ENCODE measurements at places on chromosomes 6 and 20.

GRCh38 chr6:22155551-22155950 lies 141.3 kb downstream of the PRL start:
- DNase-seq: no peak

DNA sequence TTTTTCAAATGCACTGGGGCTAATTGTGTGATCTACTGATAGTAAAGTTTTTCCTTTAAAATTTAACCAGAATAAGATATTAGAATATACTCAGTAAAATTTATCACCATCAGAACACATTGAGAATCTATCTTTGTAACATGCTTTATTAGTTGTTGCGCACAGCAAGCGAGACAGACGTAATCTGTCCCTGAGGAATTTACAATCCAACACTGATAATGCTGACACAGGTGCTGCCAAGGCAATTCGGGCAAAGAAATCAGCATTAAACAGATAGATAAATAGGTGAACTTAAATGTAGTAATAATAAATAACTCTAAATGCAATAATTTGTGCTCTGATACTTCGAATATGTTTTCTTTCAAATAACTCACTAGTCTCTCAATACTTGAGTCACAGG lies 607.2 kb downstream of the HTR1B start:
- DNase-seq: no peak

- no peak for DNase-seq
These were observed 29.9 kb upstream of the PRDM1 start for GRCh38 chr6:106056060-106056745.

DNA sequence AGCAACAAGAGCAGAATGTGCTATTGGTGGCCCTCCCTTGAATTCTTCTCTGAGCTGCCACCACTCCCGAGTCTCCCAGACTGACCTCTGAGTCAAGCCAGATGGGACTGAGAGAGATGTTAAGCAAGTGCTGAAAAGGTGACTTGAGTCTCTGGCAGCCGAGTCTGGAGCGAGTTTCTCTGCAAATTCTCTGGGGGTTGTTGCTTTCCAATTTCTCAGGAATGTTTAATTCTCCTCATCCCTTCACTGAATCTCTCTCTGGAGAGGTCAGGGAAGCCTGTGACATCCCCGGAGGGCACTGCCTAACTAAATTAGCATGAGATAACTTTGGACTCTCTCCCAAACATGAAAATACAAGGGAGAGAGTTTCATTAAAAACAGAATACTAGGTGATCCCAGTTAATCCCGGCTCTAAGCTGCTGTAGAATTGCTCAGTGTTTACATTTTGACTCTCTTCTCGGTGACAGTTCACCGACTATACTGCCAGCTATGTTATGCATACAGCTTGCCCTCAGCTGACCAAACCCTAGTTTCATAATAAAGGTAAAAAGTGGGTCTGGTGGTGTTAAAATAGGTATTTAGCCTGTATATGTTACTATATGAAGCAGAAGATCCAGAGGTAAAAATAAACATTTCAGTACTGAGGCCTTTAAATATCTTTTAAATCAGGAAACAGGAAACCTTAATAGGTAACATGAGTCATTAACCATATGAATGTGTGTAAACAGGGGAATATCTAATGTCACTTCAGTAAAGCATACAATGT lies 157.9 kb downstream of the FOXC1 start:
- no peak for DNase-seq

- DNase-seq: no peak
These were observed 186.7 kb upstream of the CST7 start for GRCh38 chr20:24762371-24762770.

- no peak for DNase-seq
These were observed 73.4 kb downstream of the FGD2 start for GRCh38 chr6:37078814-37079213.

- DNase-seq: no peak
These were observed 39.1 kb upstream of the ARHGAP18 start for GRCh38 chr6:129748901-129749748.

GRCh38 chr20:39660965-39661364 lies 698.8 kb downstream of the DHX35 start:
- no peak for DNase-seq

DNA sequence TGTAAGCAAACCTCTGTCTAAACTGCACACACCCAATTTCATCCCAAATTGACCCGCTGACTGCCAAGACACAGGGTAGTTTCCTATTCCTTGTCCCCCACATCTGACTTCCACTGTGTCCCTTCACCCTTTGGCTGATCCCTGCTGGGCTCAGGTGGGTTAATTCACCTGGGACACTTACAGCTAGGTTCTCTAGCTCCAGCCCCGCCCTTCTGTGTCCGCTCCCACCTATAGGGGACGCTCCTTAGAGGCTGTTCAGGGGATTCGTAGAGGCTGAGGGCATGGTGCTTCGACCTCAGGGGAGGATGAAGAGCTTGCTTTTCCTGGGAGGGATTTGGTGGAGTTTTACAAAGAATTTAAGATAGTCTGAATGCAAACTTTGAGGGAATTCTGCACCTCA lies 4.0 kb upstream of the CD93 start:
- DNase-seq: no peak

DNA sequence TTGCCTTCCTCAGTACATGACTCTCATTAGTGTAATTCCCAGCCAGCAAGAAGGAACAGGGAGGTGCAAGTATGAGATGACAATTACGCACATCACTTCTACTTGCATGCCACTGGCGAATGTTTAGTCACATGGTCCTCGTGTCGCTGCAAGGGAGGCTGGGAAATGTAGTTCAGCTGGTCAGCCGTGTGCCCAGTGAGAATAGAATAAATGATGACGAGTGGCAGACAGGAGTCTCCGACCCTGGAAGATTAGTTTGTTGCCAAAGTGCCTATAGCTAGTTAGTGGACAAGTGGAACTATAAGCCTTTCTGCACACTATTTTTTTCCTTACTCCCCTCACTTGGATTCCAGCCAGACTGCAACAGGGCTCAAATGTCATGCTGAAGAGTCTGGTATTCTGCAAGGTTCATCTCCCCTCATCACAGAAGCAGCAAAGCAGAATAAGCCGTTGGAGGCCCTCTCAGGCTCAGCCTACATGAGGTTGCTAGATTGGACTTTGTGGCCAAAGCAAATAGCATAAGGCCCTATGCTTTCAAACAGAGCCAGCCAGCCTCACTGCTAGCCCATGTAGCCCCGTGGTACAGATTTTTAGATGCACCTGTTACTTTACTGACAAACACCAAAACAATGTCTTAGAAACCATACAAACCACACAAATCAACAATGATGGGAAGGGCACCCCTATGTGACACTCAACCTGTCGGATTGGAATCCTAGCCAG lies 9.7 kb downstream of the LINC00237 start:
- peak; percentile 80 for DNase-seq

DNA sequence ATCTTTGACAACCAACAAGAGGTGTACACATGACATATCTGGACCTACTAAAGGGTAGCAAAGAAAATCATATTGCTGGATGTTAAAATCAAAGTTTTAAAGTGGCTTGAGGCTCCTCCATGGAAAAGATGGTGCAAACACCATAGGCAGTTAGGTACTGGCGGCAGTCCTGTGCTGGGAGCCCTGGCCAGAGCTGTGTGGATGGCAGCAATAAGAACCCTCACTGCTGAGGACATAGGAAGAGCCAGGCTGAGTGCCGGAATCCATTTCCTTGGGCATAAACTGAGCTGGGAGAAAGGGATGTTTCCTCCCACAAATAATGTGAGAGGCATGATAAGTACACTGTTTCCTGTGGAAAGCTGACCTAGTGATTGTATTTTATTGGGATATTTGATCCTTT lies 89.9 kb downstream of the ARID1B start:
- no peak for DNase-seq

DNA sequence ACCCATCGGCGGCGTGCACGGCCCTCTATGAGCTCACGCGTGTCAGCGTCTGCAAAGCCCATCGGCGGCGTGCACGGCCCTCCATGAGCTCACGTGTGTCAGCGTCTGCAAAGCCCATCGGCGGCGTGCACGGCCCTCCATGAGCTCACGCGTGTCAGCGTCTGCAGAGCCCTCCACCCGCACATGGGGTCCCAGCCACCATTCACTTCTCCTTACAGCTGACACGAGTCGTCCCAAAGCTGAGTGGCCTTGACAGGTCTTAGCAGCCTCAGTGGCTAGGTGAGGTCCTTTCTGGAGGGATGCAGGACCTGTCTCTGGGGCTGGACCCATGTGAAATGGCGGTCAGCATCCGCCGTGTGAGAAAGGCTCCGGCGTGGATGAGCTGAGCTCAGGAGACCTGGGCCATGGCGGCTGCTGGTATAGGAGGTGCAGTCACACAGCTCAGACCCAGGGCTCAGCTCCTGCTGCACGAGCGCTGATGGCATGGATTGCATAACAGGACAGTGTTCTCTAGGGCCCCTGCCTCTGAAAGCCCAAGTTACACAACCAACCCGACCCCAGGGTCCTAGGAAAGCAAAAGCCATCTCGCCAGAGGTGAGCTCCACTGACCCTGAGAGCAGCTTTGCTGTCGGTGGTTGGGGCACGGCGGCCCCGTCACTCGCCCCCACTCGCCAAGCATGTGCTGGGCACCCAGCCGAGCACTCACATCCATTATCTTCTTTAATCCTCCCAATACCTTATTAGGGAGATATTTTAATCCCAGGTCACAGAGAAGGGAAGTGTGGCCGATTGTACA lies 38.9 kb downstream of the DLL1 start:
- no peak for DNase-seq

DNA sequence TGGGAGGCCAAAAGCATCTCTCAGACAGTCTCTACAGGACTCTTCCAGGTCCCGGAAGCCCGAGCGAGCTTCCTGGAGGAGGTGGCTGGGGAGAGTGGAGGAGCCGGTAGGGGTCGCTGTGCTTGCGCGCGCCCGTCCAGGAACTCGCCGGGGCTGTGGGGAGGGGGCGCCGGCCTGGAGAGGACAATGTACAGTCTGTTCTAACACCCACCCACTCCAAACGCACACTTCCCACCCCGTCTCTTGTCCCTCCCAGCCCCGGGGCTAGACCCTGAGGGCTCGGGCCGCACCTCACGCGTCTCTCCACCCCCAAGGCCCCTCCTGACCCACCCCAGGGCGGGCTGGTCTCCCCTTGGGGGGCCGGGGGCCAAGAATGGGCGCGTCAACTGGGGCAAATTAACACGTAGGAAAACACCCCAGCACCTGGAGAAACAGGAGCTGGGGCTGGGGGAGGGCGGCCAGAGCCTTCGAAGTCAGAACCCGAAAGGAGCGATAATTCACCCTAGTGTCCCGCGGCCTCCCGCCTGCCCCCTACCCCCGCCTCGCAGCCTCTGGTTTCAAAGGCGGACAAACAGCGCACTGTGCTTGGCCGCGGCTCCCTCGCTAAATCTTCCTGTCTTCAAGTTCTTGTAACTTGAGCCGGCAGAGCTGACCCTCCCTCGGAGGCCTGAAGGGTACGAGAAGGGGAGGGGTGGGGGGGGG lies 103.2 kb upstream of the FOXP4 start:
- peak; percentile 12 for DNase-seq
